PC-9 (cell line): ENCODE measurements at places on chromosomes 2 and 18. TPM values are rescaled to one million over a fixed set of nuclear protein-coding genes. Genes with fewer than 3 reads are reported as not detected.
A peak's percentile ranks its signal among the peaks of the same experiment; 100 is the strongest.

The WDCP gene
- 7.9 and 13.5 TPM in 2 replicates for total RNA-seq

- no peaks in the 10 kb centered on the region for H3K36me3 ChIP-seq
- peaks cover 34% of the 10 kb centered on the region; the same call in 1 of the 2 replicates for H3K27me3 ChIP-seq
- no peak for DNase-seq
- no peak overlapping the region for H3K4me3 ChIP-seq
- H3K4me1 ChIP-seq: no peaks in the 10 kb centered on the region
These were observed 196.6 kb upstream of the COPS8 start for GRCh38 chr2:236888794-236889780.

- no peak for DNase-seq
- H3K36me3 ChIP-seq: no peaks in the 10 kb centered on the region
- no peak overlapping the region for H3K4me3 ChIP-seq
- no peak overlapping the region for H3K27ac ChIP-seq
- no peaks in the 10 kb centered on the region for H3K27me3 ChIP-seq
- no peaks in the 10 kb centered on the region for H3K4me1 ChIP-seq
These were observed 124.8 kb upstream of the LINC00305 start for GRCh38 chr18:64273724-64274123.

DNA sequence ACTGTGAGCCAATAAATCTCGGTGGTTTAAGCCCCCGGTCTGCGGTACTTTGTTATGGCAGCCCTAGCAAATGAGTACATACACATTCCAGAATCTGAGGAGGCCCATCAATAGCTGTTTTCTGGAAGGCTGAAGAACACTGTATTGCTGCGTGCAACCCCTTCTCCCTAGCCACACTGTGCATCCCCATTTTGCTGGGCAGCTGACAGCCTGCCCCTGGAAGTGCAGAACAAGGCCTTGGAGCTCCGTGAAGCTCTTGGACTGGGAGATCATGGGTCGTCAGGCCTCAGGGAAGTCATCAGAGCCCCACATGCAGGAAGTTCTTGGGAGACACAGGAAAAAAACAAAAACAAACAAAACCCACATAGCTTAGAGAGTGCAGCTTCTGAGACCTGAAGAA is 90.6 kb upstream of the ST6GAL2 start:
- no peaks in the 10 kb centered on the region for H3K36me3 ChIP-seq
- H3K27me3 ChIP-seq: no peaks in the 10 kb centered on the region; the same call in 1 of the 2 replicates
- H3K4me3 ChIP-seq: no peak overlapping the region
- no peaks in the 10 kb centered on the region for H3K4me1 ChIP-seq
- no peak overlapping the region for H3K27ac ChIP-seq
- DNase-seq: no peak

The ARMC9 gene
- total RNA-seq: 23.4 and 29.7 TPM in 2 replicates

DNA sequence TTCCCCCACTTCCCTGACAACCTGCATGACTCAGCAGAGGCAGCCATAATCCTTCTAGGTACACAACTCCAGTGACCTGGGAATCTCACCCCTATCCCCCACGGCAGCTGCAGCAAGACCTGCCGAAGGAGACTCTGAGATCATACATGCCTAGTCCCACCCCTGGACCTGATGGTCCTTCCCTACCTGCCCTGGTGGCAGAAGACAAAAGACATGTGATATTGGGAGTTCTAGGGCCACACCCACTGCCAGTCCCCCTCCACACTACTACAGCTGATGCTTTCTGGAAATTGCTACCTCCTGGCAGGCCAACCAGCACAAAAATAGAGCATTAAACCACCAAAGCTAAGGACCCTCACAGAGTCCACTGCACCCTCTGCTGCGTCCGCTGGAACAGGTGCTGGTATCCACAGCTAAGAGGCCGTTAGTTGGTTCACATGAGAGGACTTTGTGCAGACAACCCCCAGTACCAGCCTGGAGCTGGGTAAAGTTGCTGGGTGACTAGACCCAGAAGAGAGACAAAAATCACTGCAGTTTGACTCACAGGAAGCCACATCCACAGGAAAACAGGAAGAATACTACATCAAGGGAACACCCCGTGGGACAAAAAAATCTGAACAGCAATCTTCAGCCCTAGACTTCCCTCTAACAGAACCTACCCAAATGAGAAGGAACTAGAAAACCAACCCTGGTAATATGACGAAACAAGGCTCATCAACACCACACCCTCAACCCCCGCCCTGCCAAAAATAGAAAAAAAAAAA is 12.5 kb downstream of the MARCO start:
- peaks cover 37% of the 10 kb centered on the region for H3K4me1 ChIP-seq
- no peaks in the 10 kb centered on the region for H3K36me3 ChIP-seq
- no peak for DNase-seq
- no peaks in the 10 kb centered on the region for H3K27me3 ChIP-seq
- H3K4me3 ChIP-seq: no peak overlapping the region

- H3K36me3 ChIP-seq: no peaks in the 10 kb centered on the region
- no peak for DNase-seq
- no peak overlapping the region for H3K27ac ChIP-seq
These were observed 81.4 kb upstream of the LRATD1 start for GRCh38 chr2:14551069-14551468.

- H3K27ac ChIP-seq: no peak overlapping the region
- no peaks in the 10 kb centered on the region for H3K4me1 ChIP-seq
- peaks cover 93% of the 10 kb centered on the region for H3K27me3 ChIP-seq
- H3K4me3 ChIP-seq: no peak overlapping the region
These were observed 284.2 kb upstream of the HDAC4 start for GRCh38 chr2:239684996-239685395.

DNA sequence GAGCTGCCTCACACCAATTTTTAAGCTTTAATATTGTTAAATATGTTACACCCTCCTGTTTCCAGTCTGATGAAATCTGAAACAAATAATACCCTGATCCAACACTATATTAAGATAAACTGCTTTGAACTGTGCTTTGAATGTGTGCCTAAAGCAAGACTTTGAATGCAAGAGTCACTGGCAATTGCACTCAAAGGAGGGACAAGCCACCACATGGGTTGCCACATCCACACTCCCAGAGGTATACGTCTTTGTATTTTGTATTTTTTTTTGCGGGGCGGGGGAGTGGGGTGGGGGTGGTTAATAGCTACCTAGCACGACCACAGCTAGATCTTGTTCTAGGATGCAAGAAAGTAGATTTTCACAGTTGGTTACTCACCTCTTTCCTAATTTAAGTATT is 1.8 kb upstream of the ZEB2 start:
- peaks cover 10% of the 10 kb centered on the region; the same call in 1 of the 2 replicates for H3K27me3 ChIP-seq
- H3K36me3 ChIP-seq: no peaks in the 10 kb centered on the region
- no peak overlapping the region for H3K27ac ChIP-seq
- H3K4me3 ChIP-seq: no peak overlapping the region
- no peak for DNase-seq

- H3K27me3 ChIP-seq: no peaks in the 10 kb centered on the region
- no peaks in the 10 kb centered on the region for H3K36me3 ChIP-seq
- no peak overlapping the region for H3K4me3 ChIP-seq
- no peak for DNase-seq
These were observed 289.3 kb upstream of the ZSWIM2 start for GRCh38 chr2:187138265-187138664.

DNA sequence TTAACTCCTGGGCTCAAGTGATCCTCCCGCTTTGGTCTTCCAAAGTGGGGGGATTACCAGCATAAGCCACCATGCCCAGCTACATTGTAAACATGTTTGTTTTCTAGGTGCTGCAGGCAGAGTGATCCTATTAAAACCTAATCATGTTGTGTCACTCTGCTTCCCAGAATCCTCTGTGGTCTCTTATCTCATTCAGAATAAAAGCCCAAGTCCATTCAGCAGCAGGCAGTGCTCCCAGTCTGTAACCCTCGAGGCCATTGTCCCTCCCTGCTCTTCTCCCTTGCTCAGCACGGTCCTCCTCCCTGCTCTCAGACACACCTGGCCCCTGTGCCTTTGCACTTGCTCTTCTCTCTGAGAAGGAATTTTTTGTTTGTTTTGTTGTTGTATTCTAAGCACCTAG is 11.1 kb upstream of the CABYR start:
- no peak overlapping the region for H3K27ac ChIP-seq
- DNase-seq: no peak
- no peaks in the 10 kb centered on the region for H3K27me3 ChIP-seq
- no peaks in the 10 kb centered on the region for H3K4me1 ChIP-seq
- no peaks in the 10 kb centered on the region for H3K36me3 ChIP-seq

The HMSD gene
- total RNA-seq: not detected in 2 replicates

DNA sequence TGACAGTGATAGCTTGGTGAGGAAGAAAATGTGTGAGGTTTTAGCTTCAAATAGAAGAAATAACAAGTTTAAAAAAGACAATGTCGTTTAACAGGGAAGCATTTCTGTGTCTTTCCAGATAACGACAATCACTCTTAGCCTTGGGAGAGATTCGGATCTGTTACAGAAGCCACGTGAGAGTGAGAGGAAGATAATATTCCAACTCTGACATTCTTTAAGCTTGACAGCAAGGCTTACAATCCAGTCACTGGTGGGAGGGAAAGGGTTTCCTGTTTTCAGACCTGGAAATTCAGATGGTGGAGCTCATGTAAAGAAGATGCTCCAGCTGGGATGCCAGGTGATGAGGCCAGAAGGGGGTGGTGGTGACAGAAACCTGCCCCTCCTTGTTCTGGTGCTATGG is 30.8 kb downstream of the FBXO48 start:
- no peaks in the 10 kb centered on the region for H3K36me3 ChIP-seq
- no peak overlapping the region for H3K4me3 ChIP-seq
- DNase-seq: no peak

The DLX2 gene
- 0.65 and 0.76 TPM in 2 replicates for total RNA-seq

The CENPA gene
- 43.6 and 48.8 TPM in 2 replicates for total RNA-seq

GRCh38 chr2:120330946-120331822 is 14.8 kb upstream of the INHBB start:
- no peak for DNase-seq
- no peak overlapping the region for H3K27ac ChIP-seq
- H3K36me3 ChIP-seq: no peaks in the 10 kb centered on the region
- H3K4me1 ChIP-seq: no peaks in the 10 kb centered on the region
- peaks cover 78% of the 10 kb centered on the region for H3K27me3 ChIP-seq

DNA sequence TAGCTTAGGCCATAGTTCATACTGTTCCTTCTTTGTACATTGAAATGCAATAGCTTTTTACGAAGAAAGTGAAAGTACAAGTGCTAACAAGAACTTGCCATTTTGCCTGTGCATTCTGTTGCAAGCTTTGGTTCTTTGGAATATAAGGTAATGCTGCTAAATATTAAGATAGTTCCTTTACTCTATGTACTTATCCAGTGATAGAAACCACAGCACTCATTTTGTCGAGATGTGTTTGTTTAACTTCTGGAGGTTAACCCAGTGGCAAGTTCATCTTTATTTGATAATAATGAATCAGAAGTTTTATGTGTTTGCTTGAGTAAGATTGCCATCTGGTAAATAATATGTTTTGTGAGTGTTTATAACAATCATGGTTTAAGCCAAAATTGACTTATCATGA is 373.1 kb upstream of the FANCL start:
- DNase-seq: no peak
- peaks cover 21% of the 10 kb centered on the region for H3K4me1 ChIP-seq
- H3K27me3 ChIP-seq: peaks cover 5% of the 10 kb centered on the region; the same call in 1 of the 2 replicates
- H3K27ac ChIP-seq: no peak overlapping the region
- peak overlapping the region; percentile 23; the same call in 1 of the 2 replicates for H3K4me3 ChIP-seq
- no peaks in the 10 kb centered on the region for H3K36me3 ChIP-seq
